ENCODE measurements at places on chromosomes 12 and 14.

GRCh38 chr12:5073054-5073453, 29.4 kb downstream of the KCNA5 start:
- no peak for DNase-seq

GRCh38 chr12:76189851-76190250, 105.4 kb upstream of the NAP1L1 start:
- no peak for DNase-seq

- DNase-seq, result no peak
Observed at GRCh38 chr12:111826316-111826715, 15.7 kb upstream of the MAPKAPK5 start.

GRCh38 chr14:68357777-68358176, 435.1 kb downstream of the ZFP36L1 start:
- no peak for DNase-seq

DNA sequence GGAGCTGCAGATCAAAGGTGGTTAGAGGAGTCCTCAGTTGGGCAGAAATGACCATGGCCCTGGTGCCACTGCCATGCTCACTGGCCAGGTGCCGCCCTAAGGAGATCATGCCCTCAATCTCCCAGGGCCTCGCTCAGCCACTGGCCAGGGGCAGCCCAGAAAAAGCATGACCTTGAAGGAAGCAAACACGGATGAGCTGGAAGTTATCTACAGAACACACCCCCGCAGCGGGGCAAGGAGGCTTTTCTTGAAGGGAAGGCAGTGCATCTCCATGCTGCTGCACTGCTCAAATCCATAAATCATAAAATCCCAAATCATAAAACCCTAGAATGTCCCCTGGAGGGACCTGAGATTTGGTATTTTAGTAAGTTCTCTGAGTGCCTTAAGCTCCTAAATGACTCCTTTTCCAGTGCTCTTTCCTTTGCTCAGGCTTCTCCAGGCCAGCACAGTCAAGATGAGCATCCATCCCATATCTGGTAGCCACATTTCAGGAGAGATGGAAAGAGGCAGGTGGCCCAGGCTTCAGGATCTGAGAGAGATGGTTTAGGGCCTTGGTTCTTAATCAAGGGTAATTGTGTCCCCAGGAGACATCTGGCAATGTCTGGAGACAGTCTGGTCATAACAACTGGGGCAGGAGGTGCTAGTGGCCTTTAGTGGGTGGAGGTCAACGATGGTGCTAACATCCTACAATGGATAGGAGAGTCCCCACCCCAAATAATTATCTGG, 217.3 kb downstream of the RBM19 start:
- no peak for DNase-seq

GRCh38 chr12:83818881-83819280, 1093.7 kb downstream of the SLC6A15 start:
- peak; percentile 3 for DNase-seq

- no peak for DNase-seq
Observed at GRCh38 chr12:128339126-128339520, 72.2 kb downstream of the TMEM132C start.

GRCh38 chr12:51779876-51780275, 68.6 kb downstream of the FIGNL2 start:
- no peak for DNase-seq

GRCh38 chr14:22106700-22107697, 433.4 kb upstream of the OR4E1 start:
- DNase-seq, result no peak

DNA sequence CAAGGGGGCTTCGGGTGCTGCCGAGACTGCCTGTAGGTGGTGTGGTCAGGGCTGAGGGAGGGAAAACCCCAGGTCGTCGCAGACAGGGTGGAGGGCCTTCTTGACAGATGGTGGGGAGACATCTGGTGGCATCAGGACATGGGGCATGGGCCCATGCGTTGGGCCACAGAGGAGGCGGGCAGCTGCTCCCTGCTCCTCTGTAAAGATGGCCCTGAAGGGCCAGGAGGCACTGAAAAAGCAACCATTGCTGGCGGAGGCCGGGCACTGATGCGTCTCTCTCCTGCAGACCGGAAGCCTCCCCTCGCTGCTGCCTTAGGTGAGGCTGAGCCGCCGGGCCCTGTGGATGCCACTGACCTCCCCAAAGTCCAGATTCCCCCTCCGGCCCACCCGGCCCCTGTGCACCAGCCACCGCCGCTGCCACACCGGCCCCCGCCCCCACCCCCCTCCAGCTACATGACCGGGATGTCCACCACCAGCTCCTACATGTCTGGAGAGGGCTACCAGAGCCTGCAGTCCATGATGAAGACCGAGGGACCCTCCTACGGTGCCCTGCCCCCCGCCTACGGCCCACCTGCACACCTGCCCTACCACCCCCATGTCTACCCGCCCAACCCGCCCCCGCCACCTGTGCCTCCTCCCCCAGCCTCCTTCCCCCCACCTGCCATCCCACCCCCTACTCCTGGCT, 28.8 kb downstream of the CCNK start:
- DNase-seq, result no peak

- no peak for DNase-seq
Observed at GRCh38 chr12:120196363-120196762, 1.8 kb upstream of the GCN1 start.

DNA sequence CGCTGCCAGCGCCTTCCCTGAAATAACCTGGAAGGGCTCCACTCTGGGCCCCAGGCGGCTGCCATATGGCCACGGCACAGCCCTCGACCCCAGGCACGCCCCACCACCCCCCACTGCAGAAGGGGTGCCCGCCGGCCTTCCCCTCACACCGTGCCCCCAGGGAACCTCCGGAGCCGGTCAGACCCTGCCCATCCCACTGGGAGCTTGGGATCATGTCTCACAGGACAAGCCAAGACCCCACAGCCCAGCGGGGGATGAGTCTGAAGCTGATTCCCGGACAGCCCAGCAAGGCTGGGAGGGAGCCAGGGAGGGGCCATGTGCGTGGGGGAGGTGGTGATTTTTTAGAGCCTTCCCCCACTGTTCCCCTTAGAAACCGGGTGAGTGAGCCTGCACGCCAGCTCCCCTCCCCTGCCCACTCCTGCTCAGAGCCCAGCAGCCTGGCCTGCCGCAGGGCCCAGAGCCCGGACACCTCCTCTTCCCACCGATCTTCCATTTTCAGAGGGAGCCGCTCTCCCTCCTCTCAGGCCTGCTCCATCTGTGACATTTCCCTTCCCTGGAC, 1.4 kb downstream of the RIMBP2 start:
- peak; percentile 3 for DNase-seq

DNA sequence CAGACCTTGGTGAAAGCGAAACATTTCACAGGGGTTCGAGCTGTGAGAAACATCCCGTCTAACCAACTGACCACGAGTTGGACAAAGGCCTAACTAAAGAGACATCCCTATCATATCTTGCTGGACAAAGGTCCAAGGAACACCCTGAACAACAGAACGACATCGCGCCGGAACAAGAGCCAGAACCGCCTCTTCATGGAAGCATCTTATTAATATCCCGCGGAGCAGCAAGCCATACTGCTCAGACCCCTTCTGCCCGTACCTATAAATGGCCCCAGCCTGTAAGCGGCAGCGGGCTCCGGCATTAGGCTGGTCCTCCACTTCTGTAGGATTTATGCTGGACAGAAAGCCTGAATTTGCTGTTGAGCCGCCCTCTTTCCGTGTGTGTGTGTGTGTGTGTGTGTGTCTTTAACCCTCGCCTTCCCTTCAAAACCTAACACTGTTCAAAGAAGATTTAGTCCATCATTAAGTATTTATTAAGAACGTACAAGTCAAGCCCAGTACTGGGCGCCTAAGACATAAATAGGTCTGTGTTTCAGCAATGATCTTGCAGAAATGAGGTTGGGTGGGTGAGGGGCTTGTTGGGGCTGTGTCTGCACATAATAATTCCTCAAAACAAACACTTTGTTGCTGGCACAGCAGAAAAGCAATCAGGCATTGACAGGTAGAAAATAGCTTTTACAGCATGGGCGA, 1.9 kb downstream of the SLC6A15 start:
- DNase-seq, result peak; percentile 1

GRCh38 chr14:39267608-39268005, 33.9 kb downstream of the MIA2 start:
- DNase-seq, result peak; percentile 40

DNA sequence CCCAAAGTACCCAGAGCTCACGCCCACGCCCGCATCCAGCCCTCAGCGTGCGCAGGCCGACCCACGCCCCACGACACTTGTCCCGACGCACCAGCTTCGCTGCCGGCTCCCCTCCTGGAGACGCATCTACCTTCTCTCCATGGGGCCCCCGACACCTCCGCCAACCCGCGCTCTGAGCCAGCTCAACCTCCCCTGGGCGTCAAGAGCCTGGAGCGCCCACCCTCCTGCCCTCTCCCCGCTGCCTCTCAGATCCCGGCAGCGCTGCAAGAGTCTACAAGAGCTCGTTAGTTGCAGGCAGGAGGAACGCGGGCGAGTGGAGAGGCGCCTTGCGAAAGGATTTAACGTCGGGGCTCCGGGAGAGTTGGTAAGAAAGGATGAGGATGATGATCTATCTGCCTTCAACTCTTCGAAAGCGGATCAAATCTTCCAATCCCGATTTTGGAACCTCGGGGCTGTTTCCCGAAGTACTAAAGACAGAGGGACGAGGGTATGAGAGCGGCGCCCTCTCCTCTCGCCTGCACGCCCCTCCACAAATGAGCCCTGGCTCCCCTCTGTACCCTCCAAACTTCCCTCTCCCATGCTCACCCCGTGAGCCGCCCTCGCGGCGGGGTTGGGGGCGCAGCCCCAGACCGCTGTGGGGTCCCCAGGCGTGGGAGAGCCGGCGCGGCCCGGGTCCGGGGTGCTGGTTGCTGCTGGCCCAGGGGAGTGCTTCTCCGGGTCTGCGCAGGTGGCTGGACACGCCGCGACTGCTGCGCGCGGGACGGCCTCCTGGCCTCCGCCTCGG, 979 bp downstream of the LTBP2 start:
- DNase-seq, result peak; percentile 54

- DNase-seq, result no peak
Observed at GRCh38 chr12:49461221-49461620, 77.6 kb upstream of the KCNH3 start.
